ENCODE measurements at places on chromosomes 1 and 21. TPM values are rescaled to one million over a fixed set of nuclear protein-coding genes. Genes with fewer than 3 reads are reported as not detected.

The RBP7 gene
- not detected for total RNA-seq

The LCE1B gene
- total RNA-seq = not detected

The COL9A2 gene
- total RNA-seq = 14.5 TPM

The SHISA4 gene
- total RNA-seq = 0.38 TPM

The TNFRSF14 gene
- total RNA-seq = 209 TPM

DNA sequence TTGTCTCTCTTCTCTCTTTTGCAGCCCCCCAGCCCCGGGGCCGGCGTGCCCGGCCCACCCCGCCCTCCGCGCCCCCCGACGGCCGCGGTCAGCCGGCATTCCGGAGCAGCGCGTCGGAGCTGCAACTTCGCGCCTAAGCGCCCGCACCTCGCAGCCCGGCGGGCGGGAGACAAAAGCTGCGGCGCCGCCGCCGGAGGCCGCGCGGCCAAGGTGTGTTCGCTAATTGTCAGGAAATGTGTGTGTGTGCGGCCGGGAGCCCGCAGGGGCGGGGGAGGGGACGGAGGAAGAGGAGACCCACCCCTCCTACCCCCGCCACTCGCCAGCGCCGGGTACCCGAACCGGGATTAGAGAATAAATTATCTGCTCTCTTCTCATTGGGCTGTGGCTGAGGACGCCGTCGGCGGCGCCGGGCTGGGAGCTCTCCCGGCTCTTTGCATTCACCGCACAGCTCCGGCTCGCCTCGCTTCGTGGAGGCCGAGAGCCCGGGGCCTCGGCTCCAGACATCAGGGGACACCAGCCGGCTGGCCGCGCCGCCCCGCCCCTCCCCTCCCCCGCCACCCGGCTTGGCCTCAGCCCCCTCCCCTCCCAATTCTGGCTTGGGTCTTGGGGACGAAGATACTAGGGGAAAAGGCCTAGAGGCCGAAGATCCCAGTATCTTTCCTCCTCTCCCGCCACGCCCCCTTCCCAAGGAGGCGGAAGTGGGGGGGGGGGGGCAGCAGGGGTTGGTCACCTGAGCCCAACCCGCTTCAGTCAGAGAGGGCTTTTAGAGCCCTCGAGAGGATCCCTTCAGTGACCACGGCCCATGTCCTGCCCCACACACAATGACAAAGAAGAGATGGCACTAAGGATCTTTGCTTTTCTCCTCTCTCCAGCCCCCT lies 1.3 kb upstream of the BLACAT1 start:
- peaks cover 6% of the 10 kb centered on the region for H3K4me1 ChIP-seq
- no peak overlapping the region for H3K27ac ChIP-seq
- peak; percentile 61 for DNase-seq
- no peaks in the 10 kb centered on the region for H3K36me3 ChIP-seq
- H3K4me3 ChIP-seq = peak overlapping the region; percentile 25

DNA sequence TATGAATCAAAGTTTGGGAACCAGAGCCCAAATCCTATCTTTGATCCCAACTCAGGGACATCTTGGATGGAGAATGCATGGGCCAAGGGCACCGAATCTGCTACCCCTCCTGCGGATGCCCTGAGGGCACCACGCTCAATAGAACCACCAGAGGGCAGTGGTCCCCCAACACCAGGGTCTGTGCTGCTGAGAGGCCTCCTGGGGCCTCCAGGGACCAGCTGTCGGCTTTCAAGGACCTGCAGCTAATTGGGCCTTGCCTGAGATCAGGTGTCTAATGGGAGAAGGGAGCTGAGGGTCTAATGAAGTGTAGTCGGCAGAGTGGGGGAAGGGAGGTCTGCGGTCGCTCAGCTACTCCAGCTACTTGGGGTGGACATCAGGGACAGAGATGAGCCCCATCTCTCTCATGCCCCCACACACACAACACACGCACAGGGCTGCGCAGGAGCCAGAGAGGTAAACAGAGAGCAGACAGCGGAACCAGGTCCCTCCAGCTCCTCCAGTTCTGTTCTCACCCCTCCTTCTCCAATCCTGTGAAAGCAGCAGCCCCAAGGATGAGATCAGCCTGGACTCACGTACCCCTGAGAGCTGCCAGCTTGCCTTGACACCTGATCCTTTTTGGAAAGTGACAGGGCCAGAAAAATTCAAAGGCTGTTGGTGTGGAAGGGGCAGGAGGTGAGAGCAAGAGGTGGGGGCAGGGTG lies 34.9 kb upstream of the PPP1R15B start:
- no peaks in the 10 kb centered on the region for H3K27me3 ChIP-seq
- H3K27ac ChIP-seq = peak overlapping the region; percentile 65
- no peak overlapping the region for H3K4me3 ChIP-seq
- peaks cover 36% of the 10 kb centered on the region for H3K4me1 ChIP-seq
- peak; percentile 92 for DNase-seq
- H3K36me3 ChIP-seq = peaks cover 47% of the 10 kb centered on the region

- peaks cover 9% of the 10 kb centered on the region for H3K27me3 ChIP-seq
- peaks cover 11% of the 10 kb centered on the region for H3K4me1 ChIP-seq
- no peak for DNase-seq
- peaks cover 2% of the 10 kb centered on the region for H3K36me3 ChIP-seq
- H3K27ac ChIP-seq = peak within 1 kb of the TSS; percentile 34
Observed at GRCh38 chr1:43933386-43934100, at the start of gene ARTN. TSS of gene ARTN (plus strand) at chr1:43933801. CDS start at chr1:43935657, 1,856 bp downstream.

DNA sequence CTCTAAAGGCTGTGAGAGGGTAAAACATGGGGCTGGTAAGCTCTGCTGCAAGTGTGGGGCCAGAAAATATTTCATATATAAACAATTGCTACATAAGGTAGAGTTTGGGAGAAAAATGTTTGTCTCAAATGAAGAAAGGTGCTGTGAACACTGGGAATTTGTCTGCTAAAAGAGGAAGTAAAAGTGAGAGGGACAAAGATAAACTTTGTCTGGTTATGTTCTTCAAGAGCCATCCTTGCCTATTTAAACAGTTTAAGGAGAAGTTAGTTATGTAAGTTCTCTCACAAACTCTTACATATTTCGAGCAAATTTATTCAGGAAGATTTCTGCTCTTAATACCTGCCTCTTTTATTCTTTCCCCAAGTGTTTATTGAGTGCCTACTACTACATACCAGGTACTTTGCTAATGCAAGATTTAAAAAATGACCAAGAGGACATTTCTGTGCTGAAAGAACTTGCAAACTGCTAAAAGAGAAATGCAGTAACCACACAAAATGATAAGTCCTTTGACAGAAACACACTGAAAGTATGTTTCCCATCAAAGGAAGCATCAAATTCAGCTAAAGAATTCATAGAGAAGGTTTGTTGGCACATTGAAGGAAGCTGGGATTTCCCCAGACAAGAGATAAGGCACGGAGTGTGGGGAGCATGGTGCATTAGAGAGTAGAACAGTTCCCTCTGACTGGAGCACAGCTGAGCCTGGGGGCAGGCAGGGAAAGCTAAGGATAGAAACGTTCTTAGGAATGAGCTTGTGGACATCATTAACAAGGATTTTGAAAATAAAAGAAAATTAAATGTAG lies 549.1 kb downstream of the PTBP2 start:
- H3K36me3 ChIP-seq = peaks cover 2% of the 10 kb centered on the region
- DNase-seq = no peak
- H3K27ac ChIP-seq = no peak overlapping the region
- no peak overlapping the region for H3K4me3 ChIP-seq
- no peaks in the 10 kb centered on the region for H3K27me3 ChIP-seq
- peaks cover 1% of the 10 kb centered on the region for H3K4me1 ChIP-seq

DNA sequence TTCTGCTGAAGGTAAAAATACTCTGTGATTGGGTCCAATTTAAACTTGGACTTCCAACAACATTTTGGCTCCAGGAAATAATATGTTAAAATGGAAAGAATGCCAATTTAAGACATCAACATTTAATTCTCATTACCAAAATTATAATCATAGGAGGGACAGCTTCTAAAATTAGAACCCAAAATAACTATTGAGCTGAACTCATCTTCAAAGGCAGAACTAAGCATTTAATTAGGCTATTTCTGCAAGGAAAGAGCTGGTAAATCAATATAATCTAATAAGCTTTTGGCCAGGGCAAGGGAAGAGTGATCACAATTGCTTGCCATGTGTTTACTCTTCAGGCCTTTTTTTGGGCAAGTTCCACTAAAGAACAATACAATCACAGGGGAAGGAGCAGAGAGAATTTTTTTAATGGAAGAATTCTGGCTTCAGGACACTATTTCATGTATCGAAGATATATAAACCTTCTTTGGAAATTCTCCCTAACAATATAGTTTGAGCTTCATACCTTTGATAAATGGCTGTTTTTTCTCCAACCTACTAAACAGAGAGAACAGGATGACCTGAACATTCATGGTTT lies 133.1 kb upstream of the PTBP2 start:
- no peaks in the 10 kb centered on the region for H3K4me1 ChIP-seq
- no peak for DNase-seq
- no peak overlapping the region for H3K4me3 ChIP-seq
- no peaks in the 10 kb centered on the region for H3K36me3 ChIP-seq

GRCh38 chr1:40257688-40258444 lies at the start of gene ZMPSTE24:
TSS of gene ZMPSTE24 (plus strand) at chr1:40258236. CDS start at chr1:40258272, 36 bp downstream.
- H3K4me1 ChIP-seq = peaks cover 31% of the 10 kb centered on the region
- peak within 1 kb of the TSS; percentile 99 for H3K27ac ChIP-seq
- H3K36me3 ChIP-seq = peaks cover 36% of the 10 kb centered on the region

DNA sequence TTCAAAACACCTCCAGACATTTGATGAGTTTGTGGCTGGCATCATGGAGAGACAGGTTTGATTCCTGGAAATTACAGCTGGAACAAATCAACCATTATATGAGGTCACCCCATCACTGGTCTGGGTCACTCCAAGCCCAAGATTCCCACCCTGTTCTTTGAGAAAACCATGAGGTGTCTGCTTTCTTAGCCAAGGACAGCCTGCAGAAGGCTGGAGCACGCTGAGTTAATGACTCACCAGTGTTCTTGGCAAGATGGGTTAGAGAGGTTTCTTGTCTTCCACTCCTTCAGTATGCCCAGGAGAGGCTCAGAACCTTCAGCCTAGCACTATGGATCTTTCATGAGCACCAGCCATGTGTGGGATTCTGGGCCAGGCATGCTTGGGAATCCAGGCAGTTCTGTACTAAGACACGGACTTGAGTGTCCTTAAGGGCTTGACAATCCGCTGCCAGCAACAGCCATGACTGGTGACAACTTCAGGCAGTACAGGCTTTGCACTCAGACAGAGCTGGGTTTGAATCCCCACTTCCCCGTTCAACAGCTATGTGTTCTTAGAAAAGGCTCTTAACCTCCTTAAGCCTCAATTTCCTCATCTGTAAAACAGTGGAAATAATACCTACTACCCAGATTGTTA lies 43.9 kb downstream of the GRHL3 start:
- DNase-seq = no peak
- H3K36me3 ChIP-seq = peaks cover 1% of the 10 kb centered on the region
- H3K4me3 ChIP-seq = no peak overlapping the region
- H3K27me3 ChIP-seq = peaks cover 5% of the 10 kb centered on the region
- H3K4me1 ChIP-seq = peaks cover 27% of the 10 kb centered on the region

- peaks cover 2% of the 10 kb centered on the region for H3K4me1 ChIP-seq
- no peaks in the 10 kb centered on the region for H3K27me3 ChIP-seq
- no peak for DNase-seq
Observed at GRCh38 chr1:81543764-81544163, 257.0 kb upstream of the ADGRL2 start.

- DNase-seq = no peak
- H3K36me3 ChIP-seq = no peaks in the 10 kb centered on the region
- no peak overlapping the region for H3K27ac ChIP-seq
- no peaks in the 10 kb centered on the region for H3K4me1 ChIP-seq
- no peak overlapping the region for H3K4me3 ChIP-seq
Observed at GRCh38 chr21:33839806-33840205, 75.8 kb downstream of the ATP5PO start.

GRCh38 chr1:43463479-43463878 lies 9.7 kb upstream of the HYI start:
- no peaks in the 10 kb centered on the region for H3K36me3 ChIP-seq
- H3K4me3 ChIP-seq = no peak overlapping the region
- no peak overlapping the region for H3K27ac ChIP-seq
- DNase-seq = no peak
- H3K4me1 ChIP-seq = peaks cover 10% of the 10 kb centered on the region

DNA sequence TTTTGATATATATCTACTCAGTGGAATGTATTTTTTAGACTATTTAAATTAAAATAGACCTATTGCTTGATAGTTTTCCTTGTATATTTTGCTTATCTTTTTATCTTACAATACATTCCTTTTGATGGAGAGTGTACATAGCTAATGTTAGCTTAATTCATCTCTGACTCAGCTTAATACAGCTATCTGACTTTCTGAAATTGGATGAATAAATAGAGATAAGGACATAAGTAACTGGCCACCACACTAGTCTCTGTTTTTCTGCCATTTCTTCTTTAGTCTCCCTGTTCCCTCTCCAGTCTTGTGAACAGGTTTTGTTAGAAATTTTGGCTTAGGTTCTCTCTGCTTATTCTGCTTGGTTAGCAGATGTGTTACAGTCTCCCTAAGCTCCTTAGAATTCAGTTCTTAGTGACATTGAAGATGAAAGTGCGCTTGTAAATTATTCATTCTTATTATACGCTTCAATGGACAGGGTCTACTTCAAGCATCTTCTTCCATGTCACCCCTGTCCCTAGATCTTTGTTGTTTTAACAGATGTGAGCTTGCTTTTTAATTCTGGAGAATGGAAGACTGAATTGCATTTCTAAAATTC lies 59.6 kb downstream of the XPR1 start:
- no peaks in the 10 kb centered on the region for H3K27me3 ChIP-seq
- DNase-seq = no peak
- no peaks in the 10 kb centered on the region for H3K4me1 ChIP-seq

- H3K27ac ChIP-seq = no peak overlapping the region
- H3K36me3 ChIP-seq = peaks cover 13% of the 10 kb centered on the region
- no peak for DNase-seq
Observed at GRCh38 chr1:21674957-21675356, 5.8 kb upstream of the RAP1GAP start.
